Activated CD4-positive, alpha-beta memory T cell treated with anti-CD3 and anti-CD28 coated beads, Interleukin-2, amount 10 ng/mL, durations not matched to agents 7 days and 5 days (primary cell): ENCODE measurements at places on chromosomes 12 and 14. TPM values are rescaled to one million over a fixed set of nuclear protein-coding genes. Genes with fewer than 3 reads are reported as not detected.

The PPFIA2 gene
- total RNA-seq: not detected

The OR10P1 gene
- total RNA-seq: not detected

The GPR84 gene
- total RNA-seq: 0.25 TPM

The ASCL1 gene
- total RNA-seq: not detected

The SYNE2 gene
- 82.4 TPM for total RNA-seq

The C14orf39 gene
- not detected for total RNA-seq

The CNTN1 gene
- total RNA-seq: not detected

The SLC17A8 gene
- not detected for total RNA-seq

The NPAS3 gene
- not detected for total RNA-seq

The ZNF84 gene
- total RNA-seq: 17.4 TPM
